Germinal center (tissue), 1 donor: ENCODE measurements at places on chromosomes 5 and 9.

- no peak for DNase-seq
These were observed 8.4 kb downstream of the BRD3OS start for GRCh38 chr9:134033516-134034214.

- no peak for DNase-seq
These were observed 82.9 kb downstream of the FEM1C start for GRCh38 chr5:115461506-115462290.

DNA sequence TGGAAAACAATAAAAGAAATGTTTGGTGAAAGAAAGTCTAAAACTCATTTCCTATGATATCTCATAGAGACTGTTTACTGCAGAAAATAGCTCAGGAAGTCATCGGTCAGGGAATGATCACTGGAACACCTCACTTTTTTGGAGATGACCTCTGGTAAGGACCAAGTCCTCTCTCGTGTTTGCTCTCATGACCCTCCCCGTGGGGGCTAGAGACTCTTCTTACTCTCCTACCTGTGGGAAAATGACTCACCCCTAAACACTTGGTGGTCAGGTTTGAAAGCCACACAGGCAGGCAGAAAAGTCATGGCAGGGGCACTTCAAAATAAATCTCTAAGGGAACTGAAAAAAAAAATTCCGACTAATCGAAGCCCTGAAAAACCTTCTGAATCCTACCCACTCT, 48.2 kb downstream of the FAM240B start:
- DNase-seq = no peak

DNA sequence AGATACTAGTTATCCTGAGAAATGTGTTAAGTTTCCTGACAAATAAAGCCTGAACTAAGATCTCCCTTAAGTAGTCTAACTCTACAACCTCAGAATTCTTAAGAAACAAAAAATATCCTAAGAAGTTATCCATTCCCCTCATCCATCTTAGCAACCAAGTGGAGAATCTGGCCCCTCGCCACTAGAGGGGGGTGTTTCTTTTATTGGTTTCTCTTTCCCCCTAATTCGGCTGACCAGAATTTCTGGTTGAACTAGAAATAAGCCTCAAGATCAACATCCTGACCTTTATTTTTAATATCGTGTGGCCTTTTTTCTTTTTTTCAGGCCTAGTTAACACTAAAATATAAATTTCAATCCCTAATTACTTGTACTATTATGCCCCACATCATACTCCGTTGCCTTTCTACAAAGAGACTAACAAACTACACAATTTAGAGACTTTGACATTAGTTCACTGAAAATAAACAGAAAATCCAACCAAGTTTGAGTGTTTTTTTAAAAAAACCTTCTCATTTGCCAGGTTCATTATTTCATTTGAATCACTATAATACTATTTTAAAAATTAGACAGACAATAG, 14.3 kb upstream of the NR4A3 start:
- peak; percentile 70 for DNase-seq

DNA sequence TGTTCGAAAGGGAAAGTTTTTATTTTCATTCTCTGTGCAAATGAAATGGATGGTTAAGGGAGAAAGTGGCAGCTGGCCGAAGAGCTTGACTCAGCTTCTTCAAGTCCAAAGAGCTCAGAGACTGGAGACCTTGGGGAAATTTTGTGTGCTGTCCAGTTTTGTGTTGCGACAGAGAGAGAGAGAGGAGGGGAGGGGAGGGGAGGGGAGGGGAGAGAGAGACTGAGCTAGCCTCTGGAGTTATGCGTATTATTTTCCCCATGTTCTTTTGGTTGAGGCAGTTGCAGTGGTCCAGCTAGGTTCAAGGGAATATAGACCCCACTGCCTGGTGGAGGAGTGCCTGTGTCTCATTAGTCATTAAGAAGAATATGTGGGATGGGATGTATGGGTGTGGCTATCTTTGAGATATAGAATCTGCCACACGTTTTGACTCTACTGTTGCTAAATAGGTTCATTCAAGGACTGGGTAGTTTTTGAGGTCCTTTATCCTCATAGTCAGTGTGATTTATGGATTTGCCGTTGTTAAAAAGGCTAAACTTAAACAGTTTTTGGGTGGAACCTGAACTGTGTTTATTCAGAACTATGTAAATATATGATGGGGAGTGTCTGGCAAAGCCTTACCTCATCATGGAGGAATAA, 69.7 kb downstream of the ARHGAP26 start:
- DNase-seq = no peak

GRCh38 chr5:23208959-23209431, 298.4 kb upstream of the PRDM9 start:
- peak; percentile 6 for DNase-seq

DNA sequence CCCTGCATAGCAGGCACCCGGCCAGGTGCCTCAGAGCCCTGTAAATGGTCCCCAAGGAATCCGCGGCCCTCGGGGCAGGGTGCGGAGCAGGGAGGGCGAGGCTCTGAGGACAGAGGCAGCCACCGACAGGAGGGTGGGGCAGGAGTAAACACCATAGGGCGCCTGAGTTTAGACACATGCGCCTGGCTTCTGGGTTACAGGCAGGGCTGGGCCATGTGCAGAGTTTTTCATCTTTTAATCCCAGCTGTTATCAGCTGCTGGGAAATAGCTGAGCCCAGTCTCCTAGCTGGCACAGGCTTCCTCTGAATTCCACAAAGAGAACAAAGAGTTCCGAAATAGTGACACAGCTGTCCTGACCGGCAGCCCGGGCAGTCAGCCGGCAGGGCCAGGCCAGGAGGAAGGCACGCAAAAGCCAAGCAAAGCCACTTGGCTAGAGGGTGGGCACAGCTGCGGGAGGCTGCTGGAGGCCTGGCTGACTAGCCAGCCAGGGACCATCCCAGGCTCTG, 98.9 kb upstream of the PHYKPL start:
- DNase-seq = no peak

GRCh38 chr5:111146053-111146452, 53.9 kb downstream of the WDR36 start:
- DNase-seq = no peak

DNA sequence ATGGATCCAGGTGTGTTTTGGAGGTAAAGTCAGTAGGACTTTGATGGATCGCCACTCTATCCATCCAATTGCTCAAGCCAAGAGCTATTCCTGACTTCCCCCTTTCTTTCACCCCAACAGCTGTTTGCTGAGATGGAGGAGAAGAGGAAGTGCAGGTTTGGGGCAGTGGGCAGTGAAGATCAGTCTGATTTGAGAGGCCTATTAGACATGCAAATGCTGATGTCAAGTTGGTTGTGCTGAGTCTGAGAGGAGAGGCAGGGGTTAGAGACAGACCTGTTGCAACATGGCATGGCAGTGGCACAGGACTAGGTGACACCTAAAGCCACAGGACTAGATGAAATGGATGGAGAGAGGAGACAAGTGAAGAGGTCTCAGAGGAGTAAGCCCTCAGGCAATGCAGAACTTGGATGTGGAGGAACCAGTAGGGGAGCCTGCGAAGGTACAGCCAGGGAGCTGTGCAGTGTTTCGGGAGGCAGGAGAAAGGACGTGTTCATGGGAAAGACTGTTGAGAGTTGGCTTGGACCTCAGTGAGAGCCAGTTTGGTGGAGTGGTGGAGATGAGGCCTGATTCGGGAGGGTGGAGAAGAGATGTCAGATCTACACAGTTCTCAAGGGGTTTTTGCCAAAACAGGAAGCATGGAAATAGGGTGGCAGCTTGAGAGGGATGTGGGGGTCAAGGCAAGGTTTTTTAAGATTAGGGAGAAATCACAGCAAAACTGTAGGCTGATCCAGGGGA, 175.0 kb downstream of the MACROH2A1 start:
- DNase-seq = no peak

DNA sequence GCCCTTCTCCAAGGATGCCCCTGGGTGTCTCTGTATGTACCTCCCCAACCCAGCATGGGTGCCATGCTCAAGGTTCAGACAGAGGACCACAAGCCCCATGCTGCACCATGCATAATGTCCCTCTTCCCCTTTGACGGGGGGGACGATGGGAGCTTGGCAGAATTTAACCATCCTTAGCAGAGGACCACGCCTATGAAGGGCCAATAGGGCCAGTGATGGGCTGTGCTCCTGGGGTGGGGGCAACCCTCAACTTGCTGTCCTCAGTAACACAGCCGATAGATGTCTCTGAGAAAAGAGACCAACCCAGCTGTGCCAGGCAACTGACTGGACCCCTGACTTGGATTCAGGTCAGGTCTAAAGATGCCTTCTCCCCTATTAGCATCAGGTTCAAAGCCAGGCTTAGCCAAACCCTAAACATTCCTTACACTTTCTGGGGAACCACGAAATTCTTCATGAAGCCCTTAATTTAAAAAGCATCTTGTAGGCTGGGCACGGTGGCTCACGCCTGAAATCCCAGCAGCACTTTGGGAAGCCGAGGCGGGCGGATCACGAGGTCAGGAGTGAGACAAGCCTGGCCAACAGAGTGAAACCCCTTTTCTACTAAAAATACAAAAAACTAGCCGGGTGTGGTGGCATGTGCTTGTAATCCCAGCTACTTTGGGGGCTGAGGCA, 20.7 kb upstream of the JADE2 start:
- DNase-seq = no peak

DNA sequence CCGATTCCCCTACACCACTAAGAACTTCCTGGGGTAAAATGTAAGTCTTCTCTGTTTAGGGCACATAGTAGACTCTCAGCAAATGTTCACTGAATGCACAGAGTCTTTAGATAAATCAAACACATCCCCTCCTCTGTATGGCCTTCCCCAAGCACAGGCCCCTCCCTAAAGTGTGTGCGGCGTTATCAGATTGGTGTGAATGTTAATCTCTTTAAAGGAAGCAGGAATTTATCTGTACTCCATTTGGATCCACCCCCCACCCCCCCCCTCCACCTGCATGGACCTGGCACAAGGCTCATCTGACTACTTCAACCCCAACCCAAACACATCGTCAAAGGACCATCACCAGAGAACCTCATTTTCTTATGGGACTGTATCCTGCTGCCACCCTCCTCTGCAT, 6.3 kb downstream of the PCDH1 start:
- no peak for DNase-seq

GRCh38 chr5:56802205-56802604, 13.1 kb upstream of the MAP3K1 start:
- DNase-seq = no peak

DNA sequence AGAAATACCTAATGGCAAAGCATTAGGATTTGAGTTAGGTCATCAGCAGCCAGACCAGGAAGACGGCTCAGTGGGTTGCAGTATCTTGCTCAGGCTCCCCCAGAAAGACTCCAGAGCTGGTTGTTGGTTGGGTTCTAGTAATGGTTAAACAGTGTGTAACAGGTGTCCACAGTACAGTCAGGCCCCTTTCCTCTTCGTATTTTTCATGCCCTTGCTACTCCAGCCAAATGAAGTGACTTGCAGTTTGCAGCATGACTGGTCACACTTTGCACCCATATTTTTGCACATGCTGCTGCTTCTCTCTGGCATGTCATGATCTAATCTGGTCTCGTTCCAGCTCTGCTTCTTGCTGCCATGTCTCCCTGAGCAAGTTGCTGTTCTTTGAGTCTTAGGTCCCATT, 60.6 kb upstream of the TRPC7 start:
- no peak for DNase-seq

- DNase-seq = no peak
These were observed 57.0 kb downstream of the FOCAD start for GRCh38 chr9:20740929-20741582.

DNA sequence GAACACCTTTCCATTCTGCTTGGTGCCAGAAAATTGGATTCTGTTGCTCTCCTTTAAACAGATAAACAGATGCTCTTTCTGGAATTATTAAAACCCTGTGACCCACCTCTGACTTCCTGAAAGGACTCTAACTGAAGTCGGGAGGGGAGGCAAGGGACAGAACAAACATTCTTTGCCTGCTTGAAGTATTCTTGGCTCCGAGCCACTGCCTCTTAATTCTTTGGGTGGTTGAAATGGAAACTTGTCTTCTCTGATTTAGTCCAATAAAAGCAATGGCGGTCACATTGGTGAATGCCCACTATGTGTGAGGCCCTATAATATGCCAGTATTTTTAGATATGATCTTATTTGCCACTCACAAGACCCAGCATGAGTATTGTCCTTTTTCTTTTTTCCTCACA, 236.8 kb downstream of the SLIT3 start:
- DNase-seq = no peak

DNA sequence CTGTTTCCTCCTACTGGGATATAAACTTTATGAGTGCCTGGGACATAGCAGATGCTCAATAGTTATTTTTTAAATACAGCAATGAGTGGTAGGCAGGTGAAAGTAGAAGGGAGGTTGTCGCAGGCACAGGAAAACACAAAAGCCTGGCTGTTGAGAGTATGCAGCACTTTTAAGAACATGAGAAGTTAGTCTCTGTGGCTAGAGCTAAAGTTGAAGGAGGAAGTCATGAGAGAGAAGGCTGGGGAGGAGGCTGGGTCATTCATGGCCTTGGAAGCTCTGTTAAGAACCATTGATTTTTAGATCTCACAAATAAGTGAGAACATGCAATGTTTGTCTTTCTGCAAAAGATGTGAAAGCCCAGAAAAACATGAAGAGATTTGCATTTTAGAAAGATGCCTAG, 126.7 kb downstream of the PRKACG start:
- DNase-seq = no peak

- no peak for DNase-seq
These were observed 363.2 kb downstream of the OSTF1 start for GRCh38 chr9:75451505-75451904.

DNA sequence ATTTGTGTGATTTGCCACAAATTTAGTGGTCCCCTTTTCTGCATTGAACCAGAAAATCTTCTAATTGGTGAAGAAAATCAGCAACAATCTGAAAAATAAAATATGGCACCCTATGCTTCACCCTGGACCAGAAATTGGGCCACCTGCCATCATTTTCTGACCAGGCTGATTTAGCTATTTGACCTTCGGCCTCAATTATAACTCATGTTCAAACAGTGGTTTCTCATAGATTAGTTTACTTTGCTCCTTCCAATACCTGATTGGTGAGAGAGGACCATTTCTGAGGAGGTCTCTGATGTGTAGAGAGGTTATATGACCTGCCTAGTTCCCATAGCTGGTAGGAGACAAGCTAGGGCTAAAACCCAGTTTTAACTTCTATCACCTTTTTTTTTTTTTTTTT, 59.0 kb downstream of the PTTG1 start:
- no peak for DNase-seq

GRCh38 chr5:1348986-1349245, 4.0 kb upstream of the CLPTM1L start:
- DNase-seq = no peak

DNA sequence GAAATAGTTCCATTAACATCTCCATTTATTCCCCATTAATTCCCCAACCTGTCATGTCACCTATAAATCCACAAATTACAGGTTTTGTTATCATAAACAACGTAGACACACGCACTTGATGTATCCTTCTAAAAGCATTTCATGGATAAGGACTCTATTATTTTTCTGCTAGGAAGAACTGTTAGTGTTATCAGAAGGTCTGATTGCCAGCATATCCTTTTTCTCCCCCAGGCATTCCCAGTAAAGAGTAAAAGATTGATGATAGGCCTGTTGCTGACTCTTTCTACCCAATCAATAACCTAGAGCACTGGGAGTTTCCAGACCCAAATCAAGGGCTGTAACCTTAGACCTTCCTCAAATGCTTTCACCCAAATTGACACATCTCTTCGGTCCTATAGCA, 60.8 kb downstream of the RFK start:
- no peak for DNase-seq
